ENCODE measurements at places on chromosomes 5 and 9.

DNA sequence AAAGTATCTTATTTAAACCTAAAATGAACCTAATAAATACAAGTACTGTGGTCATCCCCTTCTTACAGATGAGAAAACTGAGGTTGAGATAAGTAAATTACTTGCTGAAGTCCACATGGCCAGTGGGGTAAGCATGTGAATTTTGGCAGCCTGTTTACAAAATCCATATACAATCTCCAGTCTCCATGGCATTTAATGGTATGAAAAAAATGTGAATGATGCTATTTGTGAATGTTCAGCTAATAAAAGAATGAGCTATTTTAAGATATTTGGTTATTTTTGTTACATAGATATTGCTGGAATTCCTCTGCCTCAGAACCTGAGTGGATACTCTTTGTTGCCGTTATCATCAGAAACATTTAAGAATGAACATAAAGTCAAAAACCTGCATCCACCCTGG is 19.3 kb upstream of the GPR150 start:
- DNase-seq = no peak

DNA sequence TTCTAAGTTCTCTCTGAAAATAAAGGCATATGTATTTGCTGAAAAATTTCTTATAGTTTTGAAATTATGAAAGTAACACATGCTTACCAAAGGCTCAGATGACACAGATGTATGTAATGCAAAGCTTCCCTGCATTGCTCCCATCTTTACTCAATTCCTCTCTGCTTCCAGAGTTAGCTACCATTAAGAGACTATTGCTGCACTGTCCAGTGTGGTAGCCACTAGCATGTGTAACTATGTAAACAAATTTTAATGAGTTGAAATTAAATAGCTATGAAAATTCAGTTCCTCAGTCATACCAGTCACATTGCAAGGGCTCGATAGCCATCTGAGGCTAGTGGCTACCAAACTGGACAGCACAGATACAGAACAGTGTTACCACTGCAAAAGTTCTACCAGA is 17.9 kb downstream of the FRMD3 start:
- no peak for DNase-seq

- DNase-seq = no peak
These were observed 1.7 kb upstream of the SLIT3 start for GRCh38 chr5:169302491-169303118.

GRCh38 chr5:173866243-173866857 is 21.8 kb upstream of the CPEB4 start:
- no peak for DNase-seq

- DNase-seq = no peak
These were observed 207.8 kb downstream of the KDM4C start for GRCh38 chr9:6965566-6965965.

- DNase-seq = no peak
These were observed 84.9 kb downstream of the MTREX start for GRCh38 chr5:55392669-55393068.

DNA sequence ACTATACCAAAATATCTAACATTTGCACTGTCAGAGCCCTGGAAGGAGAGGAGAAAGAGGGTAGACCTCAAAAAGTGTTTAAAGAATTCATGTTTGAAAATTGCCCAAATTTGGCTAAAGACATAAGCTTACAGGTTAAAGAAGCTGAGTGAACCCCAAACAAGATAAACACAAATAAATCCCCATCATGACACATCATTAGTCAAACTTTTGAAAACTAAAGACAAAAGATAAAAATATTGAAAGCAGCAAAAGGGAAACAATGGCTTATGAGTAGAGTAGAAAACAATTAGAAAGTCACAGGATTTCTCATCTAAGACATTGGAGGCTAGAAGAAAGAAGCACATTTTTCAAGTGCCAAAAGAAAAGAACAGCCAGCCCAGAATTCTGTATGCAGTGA is 6.1 kb upstream of the UBLCP1 start:
- DNase-seq = no peak

DNA sequence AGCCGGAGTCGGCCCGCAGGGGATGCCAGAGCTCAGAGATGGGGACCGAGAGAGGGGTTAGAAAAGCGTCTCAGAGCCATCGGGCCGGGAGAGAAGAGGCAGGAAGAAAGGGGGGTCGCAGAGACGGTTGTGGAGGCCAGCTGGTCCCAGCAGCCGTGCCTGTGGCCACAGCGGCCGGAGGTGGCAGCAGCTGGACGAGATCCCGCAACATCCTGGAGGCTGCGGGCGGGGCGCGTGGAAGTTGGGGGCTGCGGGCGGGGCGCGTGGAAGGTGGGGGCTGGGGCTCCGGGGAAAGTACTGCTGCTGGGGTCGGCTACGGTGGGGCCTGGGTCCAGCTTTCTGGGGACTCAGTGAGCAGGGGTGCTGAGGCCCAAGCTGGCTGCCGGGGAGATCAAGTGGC is 34.4 kb upstream of the EGFL7 start:
- no peak for DNase-seq

Data from cortex of kidney (tissue), 1 donor.